ENCODE measurements at places on chromosomes 4 and X.

- no peak for DNase-seq
Observed at GRCh38 chr4:145797278-145797677, 117.3 kb downstream of the C4orf51 start.

DNA sequence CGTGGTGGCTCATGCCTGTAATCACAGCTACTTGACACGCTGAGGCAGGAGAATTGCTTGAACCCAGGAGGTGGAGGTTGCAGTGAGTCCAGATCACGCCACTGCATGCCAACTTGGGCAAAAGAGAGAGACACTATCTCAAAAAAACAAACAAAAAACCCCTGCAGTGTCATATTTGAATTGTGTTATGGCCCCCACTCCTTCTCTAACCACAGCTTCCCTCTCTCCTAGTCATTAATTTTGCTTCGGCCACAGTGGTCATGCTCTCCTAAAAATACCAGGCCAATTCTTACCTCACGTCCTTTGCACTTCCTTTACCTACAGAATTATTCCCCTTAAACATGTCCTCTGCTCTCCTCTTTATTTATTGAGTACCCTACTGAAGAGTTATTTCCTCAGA is 206.1 kb downstream of the PPP3CA start:
- no peak for DNase-seq

DNA sequence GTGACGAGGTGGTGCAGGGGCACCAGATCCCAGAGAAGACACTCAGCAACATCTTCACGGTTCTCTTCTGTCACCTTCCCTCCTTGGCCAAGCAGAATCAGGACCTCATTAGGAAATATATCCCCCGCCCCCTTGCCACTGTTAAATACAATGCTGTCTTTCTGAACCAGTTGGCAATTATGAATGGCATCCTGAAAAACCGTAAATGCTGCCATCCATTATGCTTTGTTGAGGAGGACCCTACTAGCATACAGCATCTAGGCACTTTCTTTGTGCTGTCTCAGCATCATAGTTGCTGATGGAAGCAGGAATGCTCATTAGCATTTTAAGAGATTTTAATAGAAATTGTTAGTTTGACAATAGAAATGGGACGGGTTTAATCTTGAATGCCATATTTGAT is 138.5 kb downstream of the DCLK2 start:
- no peak for DNase-seq

GRCh38 chr4:114807759-114808404 is 209.3 kb downstream of the UGT8 start:
- peak; percentile 71 for DNase-seq

- peak; percentile 70 for DNase-seq
Observed at GRCh38 chr4:5956285-5957021, 61.8 kb downstream of the C4orf50 start.
